ENCODE measurements at places on chromosomes 2 and 18.

- no peak for DNase-seq
Observed at GRCh38 chr2:109218087-109218791, 89.2 kb downstream of the SH3RF3 start.

DNA sequence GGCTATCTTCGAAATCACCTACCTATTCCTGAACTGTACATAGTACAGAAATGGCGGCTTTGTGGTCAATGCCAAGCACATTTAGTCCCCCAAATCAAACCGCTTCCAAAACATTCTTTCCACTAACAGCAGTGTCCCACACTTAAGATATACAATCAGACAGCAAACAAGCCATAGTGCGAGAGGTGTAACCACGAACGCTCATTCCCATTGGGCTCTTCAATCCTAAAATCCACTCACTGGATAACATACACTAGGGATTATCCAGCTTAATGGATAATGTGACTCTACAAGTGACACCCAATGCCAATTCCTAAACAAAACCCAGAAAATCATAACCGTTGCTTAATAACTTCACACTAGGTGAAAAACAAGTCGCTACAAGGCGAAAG, 2.0 kb downstream of the XPO1 start:
- DNase-seq: no peak

GRCh38 chr2:240974771-240975572, 23.4 kb upstream of the SNED1 start:
- no peak for DNase-seq

GRCh38 chr2:71882949-71883472, 264.7 kb downstream of the CYP26B1 start:
- no peak for DNase-seq

GRCh38 chr2:17966798-17967197, 88.3 kb downstream of the KCNS3 start:
- no peak for DNase-seq

DNA sequence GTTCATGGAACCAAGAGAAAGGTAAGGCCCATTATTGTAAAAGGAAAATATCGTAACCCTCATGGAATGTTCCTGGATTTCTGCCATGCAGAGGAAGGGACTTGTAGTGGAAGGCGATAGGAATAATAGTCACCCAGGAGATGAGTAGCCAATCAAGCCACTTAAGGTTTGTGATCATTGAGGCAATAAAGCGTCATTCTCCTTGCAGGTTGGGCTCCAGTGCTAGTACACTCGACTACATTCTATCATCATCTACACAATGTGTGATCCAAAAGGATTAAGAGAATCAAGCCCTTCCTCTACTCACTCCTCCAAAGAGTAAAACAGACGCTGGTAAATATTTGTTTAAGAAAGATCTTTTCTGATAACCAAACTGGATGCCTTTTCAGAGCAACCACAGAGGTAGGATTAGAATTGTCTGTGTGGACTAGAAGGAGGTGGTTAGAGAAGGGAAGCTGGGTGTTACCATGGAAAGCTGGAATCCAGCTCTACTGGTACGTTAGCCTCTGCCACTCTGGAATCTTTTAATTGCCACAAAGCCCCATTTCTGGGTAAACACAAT, 245.7 kb downstream of the IKZF2 start:
- no peak for DNase-seq

DNA sequence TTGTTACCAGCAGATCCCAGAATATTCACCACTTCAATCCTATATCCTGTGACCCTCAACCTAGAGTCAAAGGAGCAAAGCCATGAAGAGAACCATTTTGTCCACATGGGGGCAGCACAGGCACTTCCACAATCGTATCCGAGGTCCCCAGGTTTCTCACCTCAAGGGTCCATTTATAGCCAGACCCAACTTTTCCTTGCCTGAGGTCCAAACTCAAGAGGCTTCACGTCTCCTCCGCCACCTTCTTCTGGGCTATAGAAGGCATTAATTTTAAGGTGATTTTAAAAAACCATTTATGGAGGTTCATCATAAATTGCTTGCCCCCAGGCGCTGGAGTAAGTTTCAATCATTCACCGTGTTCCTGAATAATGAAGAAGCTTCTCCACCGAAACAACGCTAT, 111.6 kb upstream of the NABP1 start:
- DNase-seq: no peak

DNA sequence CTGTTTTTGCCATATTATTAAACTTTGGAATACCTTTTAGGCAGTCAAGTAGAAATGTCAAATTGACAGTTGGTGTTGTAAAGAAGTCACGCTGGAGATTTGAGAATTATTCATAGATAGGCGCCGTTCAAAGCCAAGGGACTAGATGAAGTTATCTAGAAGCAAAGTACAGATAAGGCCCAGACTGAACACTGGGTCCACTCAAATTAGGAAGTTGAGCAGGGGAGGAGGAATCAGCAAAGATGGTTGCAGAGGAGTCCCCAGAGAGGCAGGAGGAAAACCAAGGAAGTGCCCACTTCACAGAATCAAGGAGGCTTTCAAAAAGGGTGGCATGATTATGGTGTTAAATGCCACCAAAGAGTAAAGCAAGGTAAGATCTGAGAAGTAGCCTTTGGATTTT, 9.6 kb upstream of the ALS2 start:
- no peak for DNase-seq

GRCh38 chr2:230552181-230552580, 136.2 kb downstream of the SP100 start:
- DNase-seq: no peak

GRCh38 chr2:27085673-27086089, 891 bp upstream of the KHK start:
- no peak for DNase-seq

GRCh38 chr2:101837354-101837753, 139.8 kb downstream of the MAP4K4 start:
- no peak for DNase-seq

DNA sequence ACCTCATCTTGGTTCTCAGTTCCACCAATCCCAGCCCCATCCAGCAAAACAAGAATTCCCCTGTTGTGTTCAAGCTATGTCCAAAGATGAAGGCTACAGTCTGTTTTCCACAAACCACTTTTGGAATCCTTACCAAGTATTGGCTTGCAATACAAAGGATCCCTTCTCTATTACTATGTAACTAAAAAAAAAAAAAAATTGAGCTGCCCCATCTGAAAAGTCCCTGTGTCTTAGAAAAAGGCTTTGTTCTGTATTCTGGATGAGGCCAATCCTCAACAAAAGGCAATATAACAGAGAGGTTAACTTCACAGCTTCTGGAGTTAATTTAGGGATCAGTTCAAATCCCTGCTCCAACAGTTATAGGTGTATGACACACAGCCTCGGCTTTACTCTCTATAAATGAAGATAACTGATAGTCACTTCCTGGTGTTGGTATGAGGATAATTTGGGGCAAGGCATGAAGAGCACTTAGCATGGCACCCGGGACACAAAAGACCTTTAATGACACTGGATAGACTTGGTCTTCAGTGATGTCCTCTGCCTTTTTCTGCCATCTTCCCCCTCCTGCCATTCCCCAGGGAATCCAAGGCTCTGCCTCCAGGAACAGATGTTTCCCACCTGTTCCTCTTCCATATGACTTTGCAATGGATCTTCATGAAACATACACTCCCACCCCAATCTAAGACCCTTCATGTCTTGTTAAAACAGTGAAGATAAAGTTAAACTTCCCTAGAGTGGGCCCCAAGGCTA, 61.2 kb upstream of the ATL2 start:
- DNase-seq: no peak

DNA sequence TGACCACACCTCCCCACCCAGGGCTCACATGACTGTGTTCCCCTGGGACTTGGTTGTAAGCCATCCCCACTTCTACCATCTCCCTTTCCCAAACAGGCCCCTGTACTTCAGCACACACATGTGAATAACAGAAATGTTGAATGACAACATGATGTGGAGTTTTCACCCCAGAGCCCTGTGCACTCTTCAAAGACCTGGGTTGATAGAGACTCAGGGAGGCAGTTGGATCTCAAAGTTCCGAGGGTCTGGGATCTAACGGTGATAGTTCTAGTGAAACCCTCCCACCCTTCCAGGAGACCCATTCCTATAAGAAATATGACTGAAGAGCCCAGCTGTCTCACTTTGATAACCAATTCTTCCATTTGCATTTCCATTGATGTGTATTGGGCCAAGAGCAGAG, at the start of gene MROH2A:
TSS of gene MROH2A (plus strand) at position 301 of the 400 bp plus-strand sequence. CDS start 1,029 bp downstream, outside the sequence.
- DNase-seq: no peak

GRCh38 chr2:227460070-227460485, 11.9 kb upstream of the AGFG1 start:
- DNase-seq: no peak

DNA sequence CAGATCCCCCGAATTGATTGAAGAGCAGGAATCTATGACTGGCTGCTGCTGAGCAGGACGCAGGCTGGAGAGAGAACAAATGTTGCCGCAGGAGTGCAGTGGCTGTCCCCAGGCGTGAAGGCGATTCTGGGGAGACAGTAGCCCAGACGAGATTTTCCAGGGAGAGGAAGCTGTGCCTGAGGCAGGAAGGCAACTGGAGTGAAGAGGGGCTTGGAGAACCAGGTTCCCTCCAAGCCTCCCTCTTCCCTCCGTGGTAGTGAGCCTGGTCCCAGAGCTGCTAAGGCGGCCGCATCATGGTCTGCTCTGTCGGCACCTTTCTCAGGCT, 1.3 kb upstream of the NPPC start:
- no peak for DNase-seq

DNA sequence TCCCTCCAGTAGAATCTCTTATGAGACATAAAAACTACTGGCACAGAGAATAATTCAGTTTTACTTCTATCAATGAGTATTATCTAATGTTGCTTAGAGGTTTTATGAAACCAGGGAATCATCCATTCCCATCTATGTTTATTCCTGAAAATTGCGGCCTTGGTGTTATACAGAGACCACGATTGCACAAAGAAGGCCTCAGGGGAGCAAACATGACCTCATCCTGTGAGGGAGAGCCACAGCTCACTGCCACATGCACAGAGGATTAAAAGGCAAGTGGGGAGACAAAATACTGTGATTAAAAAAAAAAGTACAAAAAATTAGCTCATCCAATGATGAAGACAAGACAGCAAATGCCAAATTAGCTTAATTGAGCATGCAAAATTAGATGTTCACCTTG, 111.8 kb upstream of the SLC35G4 start:
- DNase-seq: no peak

DNA sequence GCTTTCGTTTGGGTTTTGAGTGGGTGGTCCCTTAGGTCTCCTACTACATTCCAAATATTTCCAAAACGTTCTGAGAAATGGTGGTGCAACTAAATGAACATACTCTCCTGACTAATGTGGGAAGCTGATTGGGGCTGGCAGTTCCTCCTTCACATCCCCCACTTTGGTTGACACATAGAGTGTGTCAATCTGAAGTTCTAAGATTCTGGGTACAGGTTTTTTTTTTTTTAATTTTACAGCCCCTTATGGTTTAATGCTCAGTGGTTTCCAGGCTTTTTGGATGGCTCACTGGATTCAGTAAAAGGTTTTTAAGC, 58.4 kb upstream of the ITGB6 start:
- no peak for DNase-seq

- no peak for DNase-seq
Observed at GRCh38 chr18:9022397-9023155, 79.9 kb upstream of the NDUFV2 start.

- no peak for DNase-seq
Observed at GRCh38 chr2:215540658-215541057, 104.8 kb upstream of the FN1 start.

DNA sequence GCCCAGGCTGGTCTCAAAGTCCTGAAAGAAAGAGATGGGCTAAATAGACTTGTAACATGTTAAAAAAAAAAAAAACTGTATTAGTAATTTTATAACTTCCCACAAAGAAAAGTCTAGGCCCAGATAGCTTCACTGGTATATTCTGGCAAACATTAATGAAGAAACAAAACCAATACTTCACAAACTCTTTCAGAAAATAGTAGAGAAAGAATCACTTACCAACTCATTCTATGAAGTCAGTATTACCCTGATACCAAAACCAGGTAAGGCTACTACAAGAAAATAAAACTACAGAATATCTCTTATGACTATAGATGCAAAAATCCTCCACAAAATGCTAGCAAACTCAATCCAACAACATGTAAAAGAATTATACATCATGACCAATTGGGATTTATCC, 59.9 kb upstream of the ODC1 start:
- no peak for DNase-seq

DNA sequence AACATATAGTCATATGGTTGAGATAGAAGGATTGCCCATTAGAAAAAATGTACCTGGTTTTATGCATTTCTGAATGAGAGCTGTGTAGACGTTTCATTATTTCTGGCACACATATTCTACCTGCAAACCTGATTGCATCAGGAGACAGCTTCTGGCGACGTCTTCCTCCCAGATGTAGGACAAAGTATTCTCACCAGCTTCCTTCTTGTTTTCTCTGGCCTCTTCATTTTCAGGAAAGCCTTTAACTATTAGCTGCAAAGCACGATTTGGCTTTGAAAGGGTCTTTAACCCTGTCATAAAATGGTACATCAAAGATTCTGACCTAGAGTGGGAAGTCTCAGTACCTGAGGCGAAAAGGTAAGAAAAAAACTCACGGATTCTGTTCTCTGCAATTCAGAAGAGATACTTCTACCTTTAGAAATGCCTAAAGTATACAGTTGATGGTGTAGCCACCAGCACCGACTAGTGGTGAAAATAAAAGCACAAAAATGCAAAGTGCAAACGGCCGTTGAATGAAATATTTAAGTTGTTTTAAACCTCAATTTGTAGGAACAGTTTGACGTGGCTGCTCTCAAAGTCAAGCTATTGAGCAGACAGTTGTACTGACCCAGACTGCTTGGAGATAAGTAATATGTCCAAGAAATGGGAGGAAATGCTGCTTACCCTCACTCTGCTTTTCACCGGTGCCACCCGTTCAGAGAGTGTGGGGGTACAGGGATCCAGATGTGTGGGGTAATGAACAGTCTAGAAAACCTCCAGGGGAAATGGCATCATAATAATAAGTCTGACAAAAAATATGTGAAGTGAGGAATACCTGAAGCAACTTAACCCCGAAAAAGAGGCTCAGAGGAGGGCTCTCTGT, 20.2 kb downstream of the IL18RAP start:
- DNase-seq: no peak

GRCh38 chr2:68182902-68183301, 25.2 kb downstream of the PNO1 start:
- no peak for DNase-seq

DNA sequence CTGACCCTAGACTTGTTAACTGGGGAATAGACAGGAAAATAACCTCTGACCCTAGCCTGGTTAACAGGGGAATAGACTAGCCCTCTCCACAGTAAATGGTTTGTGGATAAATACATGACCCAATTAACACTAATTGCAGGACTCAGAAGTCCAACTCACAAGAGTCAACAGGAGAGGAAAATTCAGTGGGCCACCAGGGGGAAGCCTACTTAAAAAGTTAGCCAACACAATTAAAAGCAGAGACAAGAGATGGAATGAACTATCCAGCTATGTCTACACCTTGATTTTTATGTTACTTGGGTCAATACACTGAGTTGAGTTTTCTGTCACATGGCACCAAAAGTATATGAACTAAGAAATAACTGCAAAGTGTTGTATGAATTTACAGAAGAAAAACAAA, 158.8 kb upstream of the SLC39A10 start:
- no peak for DNase-seq

All from C1 segment of cervical spinal cord (tissue), 14 donors.